ENCODE measurements at places on chromosomes 2 and 18.

- no peak for DNase-seq
These were observed 102.1 kb upstream of the SIX3 start for GRCh38 chr2:44839370-44839769.

DNA sequence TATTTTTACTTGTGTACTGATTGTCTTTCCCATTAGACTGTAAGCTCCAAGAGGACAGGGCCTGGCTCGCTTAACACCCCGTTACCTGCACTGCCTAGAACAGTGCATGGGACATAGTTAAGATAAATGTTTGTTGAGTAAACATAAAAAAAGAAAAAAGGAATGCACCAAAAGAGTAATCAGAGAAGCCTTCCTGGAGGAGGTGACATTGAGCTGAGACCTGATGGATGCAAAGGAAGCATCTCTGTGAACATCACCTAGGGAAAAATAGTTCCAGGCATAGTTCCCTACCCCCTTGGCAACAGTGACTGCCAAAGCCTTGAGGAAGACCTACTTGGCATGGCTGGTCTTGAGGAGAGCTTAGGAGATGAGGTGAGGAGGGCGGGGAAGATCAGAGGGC, 924 bp upstream of the TFCP2L1 start:
- DNase-seq = no peak

- DNase-seq = no peak
These were observed 19.9 kb downstream of the CHMP3 start for GRCh38 chr2:86543335-86543734.

- no peak for DNase-seq
These were observed 56.3 kb upstream of the MCFD2 start for GRCh38 chr2:46971929-46972328.

GRCh38 chr2:187982668-187983067, 309.0 kb upstream of the GULP1 start:
- no peak for DNase-seq

GRCh38 chr18:7737550-7737949, 170.4 kb downstream of the PTPRM start:
- no peak for DNase-seq

DNA sequence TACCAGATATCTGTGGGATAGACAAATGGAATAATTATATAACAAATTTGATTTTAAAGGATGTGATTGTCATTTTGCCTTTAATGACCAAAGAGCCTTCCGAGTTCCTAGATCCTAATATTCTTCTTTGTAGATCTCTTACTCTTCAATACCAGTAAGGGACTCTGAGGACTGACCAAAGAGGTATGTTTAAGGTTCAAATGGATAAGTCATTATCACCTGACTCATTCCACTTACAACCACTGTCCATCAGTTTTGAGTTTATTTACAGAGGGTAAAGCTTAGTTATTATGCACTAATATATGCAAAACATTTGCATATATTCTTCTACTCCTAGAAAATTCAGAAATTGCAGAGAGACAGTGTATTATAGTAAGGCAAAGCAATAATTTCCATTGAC, 62.7 kb downstream of the CCDC148 start:
- no peak for DNase-seq

Data from GM13977 (cell line).